Urothelium cell line (cell line): ENCODE measurements at places on chromosomes 11 and 22.
A peak's percentile ranks its signal among the peaks of the same experiment; 100 is the strongest.

DNA sequence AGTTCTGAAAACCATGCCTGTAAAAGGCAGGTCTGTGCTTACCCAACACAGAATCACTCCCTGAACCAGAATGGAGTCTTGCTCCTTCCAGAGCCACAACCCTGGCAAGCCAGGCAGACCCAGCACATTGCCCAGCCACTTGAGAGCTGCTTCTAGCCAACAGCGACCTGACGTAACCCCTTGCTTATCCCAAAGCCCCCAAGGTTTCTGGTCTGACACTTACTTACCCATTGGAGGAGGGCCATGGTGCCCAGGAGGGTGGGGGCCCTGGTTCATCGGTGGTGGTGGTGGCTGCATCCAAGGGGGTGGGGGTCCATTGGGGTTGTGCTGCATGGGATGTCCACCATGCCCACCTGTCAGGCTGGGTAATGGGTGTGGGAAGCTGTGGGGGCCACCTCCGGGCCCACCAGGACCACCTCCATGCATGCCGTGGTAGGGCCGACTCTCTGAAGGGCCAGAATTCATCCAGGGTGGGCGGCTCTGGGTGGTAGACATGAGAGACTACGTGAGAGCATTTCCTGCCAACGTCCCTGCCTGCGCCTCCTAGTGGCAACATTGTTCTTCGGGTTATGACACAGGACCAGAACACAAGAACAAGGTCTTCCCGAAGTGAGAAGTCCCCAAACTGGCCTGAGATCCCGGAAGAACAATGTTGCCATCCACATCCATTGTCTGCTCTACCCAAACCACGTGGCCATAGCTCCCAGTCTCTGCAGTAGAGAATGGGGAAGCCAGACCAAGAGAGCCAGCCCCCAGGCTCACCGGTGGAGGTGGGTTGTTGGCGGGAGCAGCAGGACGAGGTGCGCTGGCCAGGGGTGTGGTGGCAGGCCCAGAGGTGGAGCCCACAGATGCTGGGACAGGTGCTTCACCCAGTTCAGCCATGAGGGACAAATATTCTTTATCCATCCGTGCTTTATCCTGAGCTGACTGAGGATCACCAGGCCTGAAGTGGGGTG, 7.8 kb upstream of the PYGM start:
- peak; percentile 57 for DNase-seq

GRCh38 chr11:114366331-114367243, 33.7 kb downstream of the C11orf71 start:
- peak; percentile 69 for DNase-seq

- DNase-seq: no peak
Observed at GRCh38 chr11:134753771-134754520, 341.9 kb upstream of the B3GAT1 start.

- no peak for DNase-seq
Observed at GRCh38 chr11:123330071-123330470, 100.0 kb upstream of the GRAMD1B start.

DNA sequence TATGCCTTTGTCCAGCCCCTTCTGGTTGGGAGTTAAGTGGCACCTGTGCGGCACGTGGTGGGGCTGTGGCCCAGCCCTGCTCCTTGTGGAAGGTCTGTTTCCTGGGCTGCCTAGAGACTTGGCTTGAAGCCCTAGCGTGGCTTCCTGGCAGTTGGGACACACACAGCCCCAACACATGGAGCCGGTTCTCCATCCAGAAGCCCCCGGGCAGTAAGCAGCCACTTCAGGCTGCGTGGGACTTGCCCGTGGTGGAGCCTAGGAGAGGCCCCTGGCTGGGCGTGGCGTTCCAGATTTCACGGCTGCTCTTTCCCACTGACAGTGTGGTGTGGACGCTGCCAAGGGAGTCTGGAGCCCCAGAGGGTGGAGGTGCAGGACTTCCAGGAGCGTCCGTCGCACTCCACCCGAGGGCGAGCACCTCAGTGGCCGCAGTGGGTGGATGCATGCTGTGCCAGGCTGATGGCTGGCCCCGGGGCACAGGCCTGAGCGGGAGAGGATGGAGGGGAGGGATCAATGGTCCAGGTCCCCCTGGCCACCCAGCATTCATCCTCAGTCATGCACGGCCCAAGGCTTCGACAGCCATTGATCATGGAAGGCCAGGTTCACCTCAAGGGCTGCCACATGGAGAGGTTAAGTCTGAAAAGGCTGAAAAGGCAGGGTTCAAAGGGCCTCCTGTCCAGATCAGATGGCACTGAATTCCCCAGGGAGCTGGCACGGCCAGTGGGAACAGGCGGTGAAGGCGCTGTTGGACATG, 9.3 kb downstream of the CCND1 start:
- DNase-seq: no peak

DNA sequence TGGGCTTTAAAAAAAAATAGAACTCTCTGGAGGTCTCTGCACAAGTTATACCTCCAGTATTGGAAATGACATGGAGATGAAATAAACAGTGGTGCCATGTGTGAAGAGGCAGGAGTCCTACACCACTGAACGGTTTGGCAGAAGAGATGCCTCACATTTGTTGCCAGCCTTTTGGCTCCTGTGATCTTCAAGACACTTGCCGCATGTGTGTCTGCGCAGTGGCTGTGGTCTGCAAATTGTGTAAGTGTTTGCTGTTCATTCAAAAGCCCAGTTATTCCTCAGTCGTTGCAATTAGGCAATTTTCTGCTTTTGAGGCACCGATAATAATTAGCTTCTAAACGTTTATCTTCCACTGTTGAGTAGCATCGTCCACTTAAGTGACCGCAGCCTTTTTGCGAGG, 319.1 kb downstream of the BRD1 start:
- no peak for DNase-seq

- DNase-seq: no peak
Observed at GRCh38 chr22:26992556-26992955, 335.2 kb downstream of the MIAT start.

- no peak for DNase-seq
Observed at GRCh38 chr11:20201231-20201630, 41.0 kb upstream of the DBX1 start.

DNA sequence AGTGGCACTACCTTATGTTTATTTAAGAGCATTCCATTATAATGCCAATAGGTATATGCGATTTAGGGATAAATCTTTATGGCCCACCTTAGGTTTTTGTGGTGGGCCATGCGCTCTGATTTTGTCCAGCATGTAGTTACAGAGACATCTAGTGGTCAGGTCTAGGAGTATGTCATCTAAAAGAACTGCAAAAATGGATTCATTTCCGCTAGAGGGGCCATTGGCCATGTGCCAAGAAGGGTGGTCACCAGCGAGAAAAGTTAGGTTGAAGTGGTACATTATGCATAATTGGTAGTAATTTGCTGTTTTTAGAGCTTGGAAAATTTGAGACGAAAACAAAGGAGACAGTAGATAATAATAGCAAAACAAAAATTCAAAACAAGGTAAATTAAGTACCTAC, 27.7 kb downstream of the LRRC4C start:
- peak; percentile 34 for DNase-seq

DNA sequence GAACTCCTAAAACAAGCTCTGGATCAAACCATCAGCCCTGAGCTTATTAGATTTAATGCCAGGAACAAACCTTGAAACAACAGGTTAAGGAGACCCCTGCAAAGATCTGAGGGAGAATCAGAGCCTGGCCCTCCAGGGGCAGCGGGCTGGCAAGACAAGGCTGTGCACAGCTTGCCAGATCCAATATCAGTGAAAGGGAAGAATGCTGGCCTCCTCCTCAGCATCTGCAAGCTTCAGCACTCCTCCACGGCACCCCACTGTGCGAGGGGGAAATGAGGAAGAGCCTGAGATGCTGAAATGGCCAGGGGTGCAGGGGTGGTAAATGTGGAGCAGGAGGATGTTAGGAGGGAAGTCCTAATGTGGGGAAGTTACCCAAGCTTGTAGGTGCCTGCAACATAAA, 167.0 kb downstream of the TENM4 start:
- no peak for DNase-seq

DNA sequence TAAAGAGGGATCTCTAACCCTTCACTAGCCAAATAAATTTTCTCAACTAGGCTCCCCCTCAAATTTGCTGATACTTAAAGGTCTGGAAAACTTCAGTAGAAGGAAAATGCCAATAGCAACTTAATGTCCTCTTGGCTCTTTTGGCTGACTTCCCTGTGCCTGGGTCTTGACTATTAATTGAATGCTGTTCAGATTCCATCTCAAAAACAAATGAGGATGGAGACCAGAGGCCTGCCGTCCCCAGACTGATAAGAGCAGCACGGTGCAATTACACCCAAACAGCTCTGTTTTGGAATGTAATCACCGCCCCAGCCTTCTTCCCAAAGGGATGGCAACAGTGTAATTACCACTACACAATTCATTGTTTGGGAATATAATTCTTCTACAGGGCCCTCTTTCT, 89.3 kb upstream of the CHRM4 start:
- no peak for DNase-seq

DNA sequence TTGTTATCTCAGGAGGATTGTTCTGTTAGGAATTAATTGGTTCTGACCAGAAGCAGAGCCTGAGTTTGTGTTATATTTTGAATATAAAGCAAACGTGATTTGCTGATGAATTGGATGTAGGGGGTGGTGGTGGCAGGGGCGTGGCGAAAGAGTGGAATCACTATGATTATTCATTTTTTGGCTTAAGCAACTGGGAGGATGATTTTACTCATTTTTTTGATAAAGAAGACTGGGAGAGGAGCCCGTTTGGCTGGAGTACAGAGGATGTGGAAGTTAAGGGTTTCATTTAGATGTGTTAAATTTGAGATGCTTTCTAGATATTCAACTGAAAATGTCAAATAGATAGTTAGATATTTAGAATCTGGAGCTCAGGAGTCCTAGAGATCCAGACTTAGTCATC, 83.4 kb upstream of the MYO18B start:
- no peak for DNase-seq
